ENCODE measurements at places on chromosomes 4 and X.

DNA sequence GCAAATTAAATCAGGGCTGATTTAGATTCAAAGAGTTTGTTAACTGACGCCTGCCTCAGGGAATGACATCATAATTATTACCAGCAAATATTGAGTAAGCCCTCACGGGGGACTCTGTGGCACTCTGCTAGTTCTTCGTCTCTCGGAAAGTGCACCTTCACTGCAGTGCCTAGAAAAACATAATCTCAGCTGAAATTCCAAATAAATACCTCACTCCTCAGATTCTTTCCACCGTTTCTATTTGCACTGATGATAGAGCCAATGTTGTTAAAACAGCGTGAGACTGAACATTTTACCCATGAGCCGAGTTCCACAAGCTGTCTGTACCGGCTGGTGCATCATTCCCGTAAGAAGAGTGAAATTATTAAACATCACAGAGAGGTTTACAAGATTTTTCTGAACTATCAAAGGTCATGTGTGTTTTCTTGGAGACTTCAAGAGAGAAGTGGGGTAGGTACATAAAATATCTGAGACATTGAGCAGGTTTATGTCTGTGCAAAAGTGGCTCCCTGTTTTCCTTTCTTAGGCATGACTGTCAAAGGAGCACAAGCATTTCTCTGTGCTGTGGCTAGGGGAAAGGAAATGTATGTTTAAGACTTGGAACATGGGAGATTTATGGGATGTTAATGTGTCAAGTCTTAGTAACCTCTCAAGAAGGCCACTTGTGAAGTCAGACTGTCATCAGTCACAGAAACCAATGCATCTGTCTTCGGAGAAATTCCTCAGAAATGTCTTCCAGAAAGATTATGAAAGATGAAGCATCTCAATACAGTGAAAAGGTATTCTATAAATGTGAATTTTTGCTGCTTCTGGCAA, 119.6 kb downstream of the CBLL2 start:
- no peak for DNase-seq

- DNase-seq = no peak
These were observed 59.5 kb upstream of the RPA4 start for GRCh38 chrX:96824166-96824565.

GRCh38 chr4:119261986-119262385, 49.5 kb downstream of the USP53 start:
- DNase-seq = no peak

- no peak for DNase-seq
These were observed 40.4 kb upstream of the PDHA1 start for GRCh38 chrX:19303256-19303880.

DNA sequence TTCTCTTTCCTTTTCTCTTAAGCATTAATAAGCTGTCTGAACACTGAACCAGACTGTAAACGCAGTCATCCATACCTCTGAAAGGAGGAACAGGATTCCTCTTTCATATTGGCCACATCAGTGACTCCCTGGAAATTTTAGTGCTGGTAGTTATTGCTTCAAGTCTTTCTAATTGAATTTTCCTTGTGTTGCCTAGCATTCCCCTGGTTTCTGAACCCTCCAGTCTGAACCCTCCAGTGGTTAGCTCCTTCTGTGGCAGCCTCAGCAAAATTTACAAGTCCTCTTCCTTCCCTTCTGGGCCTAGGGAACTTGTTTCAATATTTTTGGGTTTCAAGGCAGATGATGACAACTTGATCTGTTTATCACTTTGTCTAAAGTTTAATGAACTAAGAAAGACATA, 7.9 kb downstream of the SPARCL1 start:
- DNase-seq = no peak

DNA sequence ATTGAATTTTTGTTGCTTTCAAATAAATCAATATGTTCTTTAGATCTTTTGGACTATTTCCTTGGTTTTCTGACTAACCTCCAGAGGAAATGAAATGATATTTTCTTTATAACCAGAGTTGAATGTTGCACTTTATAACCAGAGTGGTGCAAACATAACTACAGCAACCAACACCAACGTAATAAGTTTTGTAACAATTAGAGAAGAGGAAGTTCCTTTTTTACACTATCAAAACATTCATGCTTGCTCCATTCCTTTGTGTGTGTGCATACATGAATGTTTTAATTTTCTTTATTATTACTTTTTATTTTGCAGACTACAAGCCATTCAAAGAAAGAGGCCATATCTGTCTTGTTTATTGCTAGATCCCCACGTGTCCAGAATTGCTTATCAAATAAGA, 193.0 kb upstream of the PPP3CA start:
- DNase-seq = no peak

DNA sequence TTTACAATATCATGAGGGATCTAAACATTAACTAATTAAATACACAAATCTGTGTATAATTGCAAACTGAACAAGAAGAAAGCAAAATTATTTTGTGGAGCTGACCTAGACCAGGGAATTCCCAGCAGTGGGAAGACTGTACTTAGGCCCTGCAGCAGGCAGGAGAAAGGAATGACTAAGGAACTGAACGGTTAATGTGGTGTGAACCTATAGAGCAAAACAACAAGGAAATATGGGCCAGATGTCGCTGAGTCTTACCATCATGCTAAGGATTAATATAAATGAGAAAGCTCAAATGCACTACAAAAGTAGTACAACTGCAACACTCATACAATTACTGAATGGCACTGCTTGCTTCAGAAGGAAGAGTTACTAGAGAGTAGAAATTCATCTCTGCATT, 120.3 kb upstream of the ATXN3L start:
- DNase-seq = no peak

- DNase-seq = no peak
These were observed 9.5 kb downstream of the NAF1 start for GRCh38 chr4:163157157-163157556.

GRCh38 chr4:168451744-168452390, 28.4 kb downstream of the DDX60L start:
- DNase-seq = no peak

GRCh38 chr4:121599049-121599448, 97.7 kb downstream of the ANXA5 start:
- no peak for DNase-seq

GRCh38 chrX:85914431-85914830, 132.9 kb downstream of the CHM start:
- no peak for DNase-seq

- no peak for DNase-seq
These were observed 12.2 kb downstream of the PLS3 start for GRCh38 chrX:115573185-115573584.

- DNase-seq = no peak
These were observed 2011.9 kb upstream of the PCDH10 start for GRCh38 chr4:131137196-131137595.

- DNase-seq = no peak
These were observed 1337.3 kb downstream of the PCDH18 start for GRCh38 chr4:136194962-136195361.

DNA sequence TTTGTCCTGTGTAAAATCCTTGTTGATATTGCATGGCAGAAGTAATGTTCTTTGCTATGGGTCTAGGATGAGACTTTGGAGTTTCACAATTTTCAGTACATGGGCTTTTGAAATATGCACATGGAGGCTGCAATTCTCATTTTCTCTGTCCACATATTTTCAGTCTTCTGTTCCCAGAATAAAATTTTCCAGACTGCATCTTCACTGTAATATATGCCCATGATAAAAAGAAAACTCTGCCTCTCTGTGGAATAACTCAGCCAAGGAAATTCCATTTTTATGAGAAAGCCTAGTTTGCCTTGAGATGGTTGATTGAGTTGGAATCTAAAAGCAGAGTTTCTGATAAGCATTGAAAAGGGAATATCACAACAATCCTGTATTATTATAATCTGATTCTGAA, 601.4 kb upstream of the AADAT start:
- no peak for DNase-seq

- no peak for DNase-seq
These were observed 88.2 kb upstream of the USP9X start for GRCh38 chrX:40996886-40997530.

DNA sequence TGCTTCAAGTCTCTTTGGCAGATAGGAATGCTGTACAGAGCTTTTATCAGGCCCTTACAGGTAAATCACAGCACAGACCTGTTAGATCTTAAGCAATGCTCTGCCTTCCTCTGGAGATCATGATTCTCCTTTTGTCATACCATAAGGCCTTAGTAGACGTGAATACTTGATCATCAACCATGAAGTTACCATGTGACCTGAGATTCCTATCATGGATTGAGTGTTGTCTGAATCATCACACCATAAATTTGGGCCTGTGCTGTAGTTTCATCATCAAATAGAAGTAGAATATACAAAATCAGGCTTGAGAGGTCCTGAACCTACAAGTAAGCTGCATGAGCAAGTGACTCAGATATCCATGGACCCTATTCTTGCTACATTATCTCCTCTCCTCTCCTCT, 466.8 kb upstream of the INTU start:
- DNase-seq = no peak

- DNase-seq = no peak
These were observed 718.9 kb downstream of the ADGRL3 start for GRCh38 chr4:61918987-61919386.

DNA sequence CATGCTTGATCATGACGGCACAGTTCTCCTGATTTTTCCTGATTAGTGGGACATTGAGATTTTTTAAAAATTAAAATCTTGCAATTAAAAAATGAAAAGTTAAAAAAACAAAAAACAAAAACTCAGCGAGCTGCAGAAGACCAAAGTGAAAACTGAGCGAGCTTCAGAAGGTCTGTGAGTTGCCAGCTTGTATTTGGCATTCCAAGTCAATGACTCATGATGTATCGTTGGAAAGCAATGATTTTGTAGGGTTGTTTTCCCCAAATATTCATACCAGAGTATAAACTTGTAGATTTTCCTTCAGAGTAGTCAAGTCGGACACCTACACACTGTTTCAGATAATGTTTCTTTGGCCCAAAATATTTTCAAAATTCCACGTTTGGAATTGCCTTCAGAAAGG, 76.9 kb downstream of the LRRC66 start:
- no peak for DNase-seq

Measured in stimulated activated naive CD8-positive, alpha-beta T cell treated with anti-CD3 and anti-CD28 coated beads, Interleukin-15, amount 100 ng/mL, for 72 hours (primary cell).